CD4-positive, alpha-beta T cell treated with Interleukin-1 beta for 1 hour (primary cell): ENCODE measurements at places on chromosomes 4 and X.

GRCh38 chr4:142473218-142473959 is 372.7 kb downstream of the INPP4B start:
- DNase-seq = no peak

GRCh38 chr4:62252728-62253127 is 1052.6 kb downstream of the ADGRL3 start:
- no peak for DNase-seq

DNA sequence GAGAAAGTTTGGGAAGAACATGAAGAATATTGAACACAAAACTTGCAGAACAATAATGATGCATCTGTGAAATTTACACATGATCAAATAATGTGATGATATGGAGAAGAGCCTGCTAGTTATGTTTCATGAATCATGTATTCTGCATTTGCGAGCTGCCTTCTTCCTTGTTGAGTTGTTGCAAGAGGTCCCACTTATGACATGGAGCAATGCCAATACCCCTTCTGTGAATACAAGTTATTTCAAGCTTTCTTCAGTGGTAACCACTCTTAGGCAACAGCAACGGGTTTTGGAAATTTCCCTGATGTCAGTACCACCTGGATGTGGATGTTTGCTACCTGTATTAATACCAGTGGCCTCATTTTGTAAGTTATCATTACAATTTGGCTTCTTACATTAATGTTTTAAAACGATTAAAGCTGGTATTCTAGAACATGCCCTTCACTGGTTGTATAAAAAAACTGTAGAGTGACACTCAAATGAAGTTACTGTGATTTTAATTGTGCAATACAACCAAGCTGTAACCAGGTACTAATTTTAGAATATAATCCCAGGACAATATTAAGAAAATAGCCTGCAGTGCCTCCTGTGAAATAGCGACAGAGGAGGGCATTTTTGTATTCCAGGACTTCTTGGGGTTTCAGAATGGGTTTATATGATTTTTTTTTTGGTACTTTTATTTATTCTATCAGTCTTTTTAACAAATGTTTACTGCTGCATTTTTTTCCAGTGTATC is 25.3 kb downstream of the IQCM start:
- no peak for DNase-seq

GRCh38 chr4:32148111-32148666 is 1428.0 kb downstream of the PCDH7 start:
- no peak for DNase-seq

- DNase-seq = no peak
These were observed 37.8 kb downstream of the CLCN3 start for GRCh38 chr4:169658196-169658595.
